ENCODE measurements at places on chromosomes 3 and 15. TPM values are rescaled to one million over a fixed set of nuclear protein-coding genes. Genes with fewer than 3 reads are reported as not detected.

NRROS gene
- 2.5 TPM for total RNA-seq

CCNL1 gene
- 326 TPM for total RNA-seq

DNA sequence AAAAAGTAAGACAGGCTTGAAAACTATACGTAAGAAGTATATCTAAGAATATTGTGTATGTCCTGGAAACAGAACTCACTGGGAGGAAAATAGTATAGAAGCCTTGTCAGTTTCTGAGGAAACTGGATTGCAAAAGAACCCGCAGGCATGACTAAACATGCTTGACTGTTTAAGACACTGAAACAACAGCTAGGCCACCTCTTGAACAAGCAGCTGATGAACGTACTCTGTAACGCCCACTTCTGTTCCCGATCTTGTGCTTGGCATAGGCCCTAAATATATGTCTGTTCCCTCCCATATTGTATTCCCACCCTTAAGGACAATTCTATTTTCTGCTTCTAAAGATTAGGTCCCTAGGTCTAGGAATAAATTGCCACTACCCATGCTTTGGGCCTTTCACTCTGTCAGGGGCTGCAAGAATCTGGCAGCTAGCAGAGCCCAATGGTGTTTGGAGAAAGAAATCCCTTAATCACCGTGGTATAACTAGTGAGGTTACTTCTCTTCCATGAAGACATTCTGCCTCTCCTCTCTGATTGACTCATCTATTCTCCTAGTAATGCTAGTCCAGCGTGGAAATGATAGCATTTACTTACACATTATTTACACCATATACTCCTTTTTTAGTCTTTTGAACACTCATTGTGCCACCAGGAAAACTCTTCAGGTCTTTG lies 46.2 kb downstream of the CD200 start:
- no peak overlapping the region for H3K4me3 ChIP-seq
- no peaks in the 10 kb centered on the region for H3K27me3 ChIP-seq
- H3K27ac ChIP-seq, result no peak overlapping the region
- no peaks in the 10 kb centered on the region for H3K4me1 ChIP-seq
- no peaks in the 10 kb centered on the region for H3K36me3 ChIP-seq

- peak; percentile 32 for DNase-seq
- peak overlapping the region; percentile 26 for H3K27ac ChIP-seq
- H3K4me1 ChIP-seq, result peaks cover 7% of the 10 kb centered on the region
- no peak overlapping the region for H3K4me3 ChIP-seq
Measured at GRCh38 chr3:72077473-72078259, 292.7 kb upstream of the PROK2 start.

CPB1 gene
- not detected for total RNA-seq

- no peak overlapping the region for H3K4me3 ChIP-seq
- no peaks in the 10 kb centered on the region for H3K36me3 ChIP-seq
- no peak overlapping the region for H3K27ac ChIP-seq
- peaks cover 12% of the 10 kb centered on the region for H3K4me1 ChIP-seq
- no peak for DNase-seq
Measured at GRCh38 chr15:74373056-74373650, 5.7 kb upstream of the CYP11A1 start.

- H3K27me3 ChIP-seq, result no peaks in the 10 kb centered on the region
- DNase-seq, result peak; percentile 41
- H3K4me3 ChIP-seq, result no peak overlapping the region
- H3K4me1 ChIP-seq, result no peaks in the 10 kb centered on the region
- no peak overlapping the region for H3K27ac ChIP-seq
- no peaks in the 10 kb centered on the region for H3K36me3 ChIP-seq
Measured at GRCh38 chr3:186255703-186256331, 106.2 kb downstream of the DGKG start.

- H3K4me1 ChIP-seq, result no peaks in the 10 kb centered on the region
- no peak overlapping the region for H3K27ac ChIP-seq
- no peak for DNase-seq
- H3K36me3 ChIP-seq, result no peaks in the 10 kb centered on the region
- H3K4me3 ChIP-seq, result no peak overlapping the region
Measured at GRCh38 chr15:44307712-44308111, 19.2 kb downstream of the GOLM2 start.

GRCh38 chr3:135138776-135139175 lies 343.7 kb downstream of the EPHB1 start:
- no peaks in the 10 kb centered on the region for H3K36me3 ChIP-seq
- DNase-seq, result no peak
- no peaks in the 10 kb centered on the region for H3K4me1 ChIP-seq
- no peaks in the 10 kb centered on the region for H3K27me3 ChIP-seq

KIF9 gene
- total RNA-seq, result 3.7 TPM

GRCh38 chr3:15452156-15452555 lies 24.8 kb downstream of the EAF1 start:
- no peaks in the 10 kb centered on the region for H3K27me3 ChIP-seq
- no peak for DNase-seq
- no peaks in the 10 kb centered on the region for H3K36me3 ChIP-seq
- H3K27ac ChIP-seq, result no peak overlapping the region
- H3K4me3 ChIP-seq, result no peak overlapping the region
- no peaks in the 10 kb centered on the region for H3K4me1 ChIP-seq

DNA sequence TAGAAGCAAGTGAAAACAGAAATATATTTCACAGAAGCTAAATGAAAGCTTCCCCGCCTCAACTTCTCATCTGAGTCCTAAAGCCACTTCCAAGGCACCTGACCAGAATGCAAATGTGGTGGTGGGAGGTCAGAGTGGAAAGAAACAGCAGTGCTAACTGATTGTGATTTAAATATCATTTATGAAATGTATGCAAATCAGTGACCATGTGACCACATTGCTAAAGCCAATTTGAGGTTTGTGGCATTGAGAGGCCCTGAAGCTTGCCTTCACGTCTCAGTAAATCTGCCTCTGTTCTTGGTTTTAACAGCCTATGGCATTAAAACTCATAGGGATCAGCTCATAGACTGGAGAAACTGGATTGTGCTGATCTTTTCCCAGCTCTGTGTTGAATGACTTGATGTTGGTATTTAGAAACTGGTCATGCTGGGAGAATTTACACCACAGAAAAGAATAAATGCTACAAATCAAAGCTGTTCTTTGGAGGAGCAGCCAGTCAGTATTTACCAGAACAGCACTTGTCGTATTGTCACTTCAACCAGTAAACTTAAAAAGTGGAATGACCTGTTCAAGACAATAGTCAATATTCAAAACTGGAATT lies 481.4 kb upstream of the ALCAM start:
- no peak for DNase-seq

DNA sequence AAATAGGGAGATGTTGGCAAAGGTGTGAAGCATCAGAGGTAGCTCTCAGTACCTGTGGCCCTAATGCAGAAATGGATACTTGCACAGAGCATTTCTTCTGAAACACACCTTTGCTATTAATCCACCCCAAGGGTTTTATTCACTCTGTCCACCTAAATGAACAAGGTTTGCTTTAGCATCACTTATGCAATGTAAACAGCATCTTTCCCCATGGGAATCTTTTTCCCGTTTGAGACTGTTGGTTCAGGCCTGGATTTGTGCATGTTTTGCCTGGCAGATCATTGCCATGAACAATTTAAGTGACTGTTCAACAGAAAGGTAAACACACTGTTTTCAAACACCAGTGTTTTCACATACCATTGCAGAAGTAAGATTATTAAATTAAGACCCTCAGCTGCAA lies 508.3 kb downstream of the SOX2 start:
- no peaks in the 10 kb centered on the region for H3K36me3 ChIP-seq
- DNase-seq, result no peak
- no peaks in the 10 kb centered on the region for H3K4me1 ChIP-seq
- H3K4me3 ChIP-seq, result no peak overlapping the region
- H3K27me3 ChIP-seq, result no peaks in the 10 kb centered on the region
- H3K27ac ChIP-seq, result no peak overlapping the region

DNA sequence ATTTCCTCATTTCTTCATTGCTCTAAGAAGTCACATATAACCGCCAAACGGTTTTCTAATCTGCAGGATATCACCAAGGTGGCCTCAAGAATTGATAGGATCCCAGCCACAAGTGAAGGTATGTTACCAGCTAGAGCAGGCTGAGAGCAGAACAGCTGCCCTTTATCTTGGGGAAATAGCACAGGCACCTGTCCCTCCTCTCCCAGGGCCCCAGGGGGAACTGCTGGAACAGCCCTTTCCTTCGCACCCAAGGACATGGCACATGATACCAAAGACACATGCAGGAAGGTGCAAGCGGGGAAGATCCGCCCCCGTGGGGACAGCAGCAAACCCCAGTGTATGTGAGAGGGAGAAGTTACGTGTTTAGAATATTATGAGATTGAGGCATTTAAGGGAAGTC lies 35.3 kb downstream of the HOMER2 start:
- H3K36me3 ChIP-seq, result no peaks in the 10 kb centered on the region
- DNase-seq, result no peak
- H3K4me3 ChIP-seq, result no peak overlapping the region
- H3K27me3 ChIP-seq, result no peaks in the 10 kb centered on the region
- H3K27ac ChIP-seq, result no peak overlapping the region

- H3K36me3 ChIP-seq, result no peaks in the 10 kb centered on the region
- H3K27me3 ChIP-seq, result no peaks in the 10 kb centered on the region
- peak overlapping the region; percentile 26 for H3K27ac ChIP-seq
- DNase-seq, result no peak
- H3K4me1 ChIP-seq, result peaks cover 18% of the 10 kb centered on the region
Measured at GRCh38 chr3:194773771-194774455, 88.2 kb downstream of the FAM43A start.

GRCh38 chr3:152281133-152281713 lies 12.5 kb downstream of the MBNL1 start:
- no peak for DNase-seq
- H3K27me3 ChIP-seq, result no peaks in the 10 kb centered on the region
- peaks cover 46% of the 10 kb centered on the region for H3K4me1 ChIP-seq
- no peaks in the 10 kb centered on the region for H3K36me3 ChIP-seq
- H3K27ac ChIP-seq, result peak overlapping the region; percentile 55

GRCh38 chr3:111895071-111895470 lies 36.0 kb downstream of the PHLDB2 start:
- no peaks in the 10 kb centered on the region for H3K27me3 ChIP-seq
- no peak for DNase-seq
- no peak overlapping the region for H3K27ac ChIP-seq
- H3K4me1 ChIP-seq, result no peaks in the 10 kb centered on the region
- H3K36me3 ChIP-seq, result no peaks in the 10 kb centered on the region
- no peak overlapping the region for H3K4me3 ChIP-seq

GALNT15 gene
- total RNA-seq, result 88.8 TPM

- H3K27me3 ChIP-seq, result peaks cover 38% of the 10 kb centered on the region
- H3K27ac ChIP-seq, result no peak overlapping the region
- DNase-seq, result no peak
Measured at GRCh38 chr15:89451846-89452245, 44.5 kb downstream of the RHCG start.

GRCh38 chr15:69318033-69318432 lies 19.3 kb downstream of the PAQR5 start:
- no peak for DNase-seq
- H3K4me3 ChIP-seq, result no peak overlapping the region
- no peaks in the 10 kb centered on the region for H3K36me3 ChIP-seq
- H3K4me1 ChIP-seq, result peaks cover 88% of the 10 kb centered on the region

All from transverse colon (tissue), 4 donors.